ENCODE measurements at places on chromosomes 7 and 10.

- no peak for DNase-seq
Observed at GRCh38 chr7:127798769-127799372, 146.9 kb downstream of the SND1 start.

GRCh38 chr10:84683550-84683949, 355.2 kb downstream of the CCSER2 start:
- DNase-seq = no peak

DNA sequence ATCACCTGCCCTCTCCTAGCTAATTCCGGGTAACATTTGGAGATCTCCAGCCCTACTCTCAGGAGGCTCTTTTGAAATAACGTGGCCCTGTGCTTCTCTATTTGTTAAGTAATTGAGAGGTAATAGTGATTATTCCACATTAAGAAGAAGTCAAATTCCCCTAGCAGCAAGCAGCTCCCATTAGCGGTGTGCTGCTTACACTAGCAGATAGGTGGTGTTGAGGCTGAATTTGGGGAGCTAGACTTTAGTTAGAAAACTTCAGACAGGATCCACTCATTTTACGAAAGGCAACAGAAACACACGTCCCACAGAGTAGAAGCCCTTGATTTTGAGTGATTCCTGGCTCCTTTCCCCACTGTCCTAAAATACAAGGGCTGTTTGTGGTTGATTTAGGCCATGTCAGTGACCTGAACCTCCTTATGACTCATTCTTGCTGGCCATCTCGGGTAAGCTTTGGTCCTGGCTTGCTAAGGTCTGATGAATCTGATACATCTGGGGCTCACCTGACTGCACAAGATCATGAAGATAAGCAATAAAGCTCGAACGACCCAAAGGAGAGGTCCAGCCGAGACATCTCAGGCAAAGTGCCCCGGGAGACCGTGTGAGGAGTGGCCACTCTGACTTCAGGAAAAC, 77.2 kb downstream of the FAM204A start:
- DNase-seq = no peak

- DNase-seq = no peak
Observed at GRCh38 chr7:154651501-154651900, 351.4 kb downstream of the PAXIP1 start.

DNA sequence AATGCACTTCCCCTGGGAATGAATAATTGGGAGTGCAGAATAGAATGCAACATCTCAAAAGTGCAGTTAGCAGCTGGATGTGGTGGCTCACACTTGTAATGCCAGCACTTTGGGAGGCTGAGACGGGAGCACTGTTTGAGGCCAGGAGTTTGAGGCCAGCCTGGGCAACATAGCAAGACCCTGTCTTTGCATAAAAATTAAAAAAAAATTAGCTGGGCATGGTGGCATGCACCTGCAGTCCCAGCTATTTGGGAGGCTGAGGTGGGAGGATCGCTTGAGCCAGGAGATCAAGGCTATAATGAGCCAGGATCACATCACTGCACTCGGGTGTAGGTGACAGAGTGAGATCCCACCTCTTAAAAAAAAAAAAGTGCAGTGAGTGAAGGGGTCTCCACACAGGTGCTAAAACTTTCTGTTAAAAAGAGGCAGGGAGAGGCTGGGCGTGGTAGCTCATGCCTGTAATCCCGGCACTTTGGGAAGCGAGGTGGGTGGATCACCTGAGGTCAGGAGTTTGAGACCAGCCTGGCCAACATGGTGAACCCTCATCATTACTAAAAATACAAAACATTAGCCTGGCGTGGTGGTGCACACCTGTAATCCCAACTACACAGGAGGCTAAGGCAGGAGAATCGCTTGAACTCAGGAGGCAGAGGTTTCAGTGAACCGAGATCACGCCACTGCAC, 13.5 kb upstream of the ZMIZ1 start:
- DNase-seq = no peak

- DNase-seq = no peak
Observed at GRCh38 chr7:134919240-134919641, 67.1 kb upstream of the AGBL3 start.

- no peak for DNase-seq
Observed at GRCh38 chr7:123649964-123650363, 5.7 kb upstream of the LMOD2 start.

GRCh38 chr10:28840202-28840601, 162.9 kb downstream of the BAMBI start:
- no peak for DNase-seq

- peak; percentile 19 for DNase-seq
Observed at GRCh38 chr7:97971120-97971989, 18.6 kb downstream of the OCM2 start.

- DNase-seq = no peak
Observed at GRCh38 chr7:139382439-139382838, 22.7 kb downstream of the LUC7L2 start.

- DNase-seq = no peak
Observed at GRCh38 chr10:81306971-81307782, 567.8 kb upstream of the NRG3 start.

- DNase-seq = no peak
Observed at GRCh38 chr10:14569274-14570060, 205.2 kb downstream of the FAM107B start.

- DNase-seq = peak; percentile 97
Observed at GRCh38 chr10:75111365-75111906, at the start of gene SAMD8. SAMD8 (plus strand) TSS chr10:75111656; CDS start chr10:75150529, 38,873 bp downstream.

DNA sequence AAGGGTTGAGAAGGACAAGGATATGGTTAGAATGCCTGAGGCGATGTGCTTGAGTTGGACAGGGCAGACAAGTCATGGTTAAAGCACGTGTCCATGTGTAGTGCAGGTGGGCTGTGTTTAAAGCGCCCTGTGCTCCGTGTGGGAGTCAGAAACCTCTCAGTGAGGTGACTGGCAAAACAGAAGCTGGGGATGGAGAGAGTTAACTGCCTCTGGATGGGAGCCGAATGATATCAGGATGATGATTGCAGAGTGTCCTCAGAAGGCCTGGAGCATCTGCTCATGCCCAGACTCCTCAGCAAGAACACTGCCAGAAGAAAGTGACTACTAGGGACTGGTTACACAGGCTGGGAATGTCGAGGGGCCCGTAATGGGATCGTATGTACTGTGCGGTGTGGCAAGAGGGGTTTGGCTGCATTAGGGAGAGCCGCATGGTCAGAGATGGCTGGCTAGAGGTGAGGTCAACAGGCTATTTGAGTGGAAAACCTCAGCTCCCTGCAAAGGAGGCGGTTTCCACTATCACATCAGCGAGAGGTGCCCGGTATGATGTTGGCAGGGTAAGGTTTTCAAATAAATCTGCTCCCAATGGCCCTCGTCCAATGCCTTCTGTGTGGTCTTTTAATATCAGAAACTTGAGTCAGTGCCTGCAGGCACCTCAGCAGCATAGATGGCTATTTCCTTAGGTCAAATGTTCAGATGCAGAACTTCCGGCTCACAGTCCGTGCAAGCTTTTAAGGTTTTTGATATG, 26.1 kb upstream of the MRC1 start:
- no peak for DNase-seq

GRCh38 chr10:8513155-8514147, 459.0 kb downstream of the GATA3 start:
- DNase-seq = no peak

DNA sequence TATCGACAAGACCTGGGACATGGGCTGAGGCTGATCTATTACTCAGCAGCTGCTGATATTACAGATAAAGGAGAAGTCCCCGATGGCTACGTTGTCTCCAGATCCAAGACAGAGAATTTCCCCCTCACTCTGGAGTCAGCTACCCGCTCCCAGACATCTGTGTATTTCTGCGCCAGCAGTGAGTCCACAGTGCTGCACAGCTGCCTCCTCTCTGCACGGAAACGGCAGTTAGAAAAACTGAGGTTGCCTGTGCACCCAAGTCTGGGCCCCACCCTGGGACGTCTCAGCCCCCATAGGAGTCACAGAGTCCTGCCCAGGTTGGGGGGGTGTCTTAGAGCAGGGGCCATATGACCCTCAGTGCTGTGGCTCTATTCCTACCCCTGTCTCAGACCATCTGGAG, 167.4 kb upstream of the PRSS58 start:
- no peak for DNase-seq

GRCh38 chr10:27861781-27862180, 116.2 kb upstream of the MKX start:
- no peak for DNase-seq

GRCh38 chr7:130988443-130988842, 254.4 kb upstream of the KLF14 start:
- no peak for DNase-seq

- DNase-seq = no peak
Observed at GRCh38 chr7:127888411-127888810, 142.8 kb downstream of the LRRC4 start.

- DNase-seq = no peak
Observed at GRCh38 chr10:103280031-103280430, 3.1 kb downstream of the INA start.

GRCh38 chr7:4531236-4531635, 150.9 kb upstream of the FOXK1 start:
- no peak for DNase-seq

GRCh38 chr7:148865283-148865682, 18.8 kb downstream of the EZH2 start:
- no peak for DNase-seq

DNA sequence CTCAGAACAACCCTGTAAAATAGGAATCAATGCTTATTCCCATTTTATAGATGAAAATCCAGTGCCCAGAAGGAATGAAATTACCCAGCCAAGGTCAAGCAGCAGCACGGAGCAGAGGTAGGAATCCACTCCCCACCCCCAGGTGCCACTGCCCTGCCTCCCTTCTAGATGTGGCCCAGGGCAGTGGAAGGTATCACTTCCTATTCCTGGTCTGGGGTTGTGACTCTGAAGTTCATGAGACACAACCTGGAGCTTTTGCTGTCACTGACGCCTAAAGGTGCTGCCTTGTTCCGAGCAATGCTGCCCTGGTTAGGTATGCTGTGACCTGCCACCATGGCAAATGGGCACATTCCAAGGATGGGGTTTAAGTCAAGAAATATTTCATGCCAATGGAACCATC, 53.6 kb downstream of the PIK3AP1 start:
- peak; percentile 38 for DNase-seq

DNA sequence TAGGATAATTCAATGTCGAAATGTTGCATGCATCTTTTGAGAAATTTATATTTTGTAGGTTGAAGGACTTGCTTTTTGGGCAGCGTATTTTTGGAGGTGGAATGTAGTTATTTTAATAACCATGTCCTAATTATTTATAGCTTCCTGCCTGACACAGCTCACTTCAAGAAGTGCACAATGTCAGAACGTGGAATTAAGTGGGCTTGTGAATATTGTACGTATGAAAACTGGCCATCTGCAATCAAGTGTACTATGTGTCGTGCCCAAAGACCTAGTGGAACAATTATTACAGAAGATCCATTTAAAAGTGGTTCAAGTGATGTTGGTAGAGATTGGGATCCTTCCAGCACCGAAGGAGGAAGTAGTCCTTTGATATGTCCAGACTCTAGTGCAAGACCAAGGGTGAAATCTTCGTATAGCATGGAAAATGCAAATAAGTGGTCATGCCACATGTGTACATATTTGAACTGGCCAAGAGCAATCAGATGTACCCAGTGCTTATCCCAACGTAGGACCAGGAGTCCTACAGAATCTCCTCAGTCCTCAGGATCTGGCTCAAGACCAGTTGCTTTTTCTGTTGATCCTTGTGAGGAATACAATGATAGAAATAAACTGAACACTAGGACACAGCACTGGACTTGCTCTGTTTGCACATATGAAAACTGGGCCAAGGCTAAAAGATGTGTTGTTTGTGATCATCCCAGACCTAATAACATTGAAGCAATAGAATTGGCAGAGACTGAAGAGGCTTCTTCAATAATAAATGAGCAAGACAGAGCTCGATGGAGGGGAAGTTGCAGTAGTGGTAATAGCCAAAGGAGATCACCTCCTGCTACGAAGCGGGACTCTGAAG, 620 bp downstream of the ZRANB1 start:
- DNase-seq = no peak

- DNase-seq = peak; percentile 41
Observed at GRCh38 chr10:102644066-102644645, at the start of gene TRIM8. TRIM8 (plus strand) TSS chr10:102644479; CDS start chr10:102644618, 139 bp downstream.

DNA sequence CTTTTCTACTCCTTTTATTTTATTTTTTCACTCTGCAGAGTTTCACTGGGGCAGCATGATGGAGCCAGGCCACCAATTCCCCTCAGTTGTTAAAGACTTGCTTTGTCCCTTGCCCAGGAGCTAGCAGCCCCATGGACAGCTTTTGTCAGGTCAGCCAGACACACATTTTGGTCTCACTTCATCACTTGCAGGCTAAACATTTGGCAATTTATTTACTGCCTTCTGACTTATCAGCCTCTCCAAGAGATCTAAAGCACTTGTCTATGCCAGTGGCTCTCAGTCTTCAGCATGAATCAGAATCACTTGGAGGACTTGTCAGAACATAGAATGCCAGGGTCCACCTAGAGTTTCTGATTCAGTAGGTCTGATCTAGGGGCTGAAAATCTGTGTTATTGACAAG, 66.4 kb upstream of the GDF10 start:
- DNase-seq = no peak

DNA sequence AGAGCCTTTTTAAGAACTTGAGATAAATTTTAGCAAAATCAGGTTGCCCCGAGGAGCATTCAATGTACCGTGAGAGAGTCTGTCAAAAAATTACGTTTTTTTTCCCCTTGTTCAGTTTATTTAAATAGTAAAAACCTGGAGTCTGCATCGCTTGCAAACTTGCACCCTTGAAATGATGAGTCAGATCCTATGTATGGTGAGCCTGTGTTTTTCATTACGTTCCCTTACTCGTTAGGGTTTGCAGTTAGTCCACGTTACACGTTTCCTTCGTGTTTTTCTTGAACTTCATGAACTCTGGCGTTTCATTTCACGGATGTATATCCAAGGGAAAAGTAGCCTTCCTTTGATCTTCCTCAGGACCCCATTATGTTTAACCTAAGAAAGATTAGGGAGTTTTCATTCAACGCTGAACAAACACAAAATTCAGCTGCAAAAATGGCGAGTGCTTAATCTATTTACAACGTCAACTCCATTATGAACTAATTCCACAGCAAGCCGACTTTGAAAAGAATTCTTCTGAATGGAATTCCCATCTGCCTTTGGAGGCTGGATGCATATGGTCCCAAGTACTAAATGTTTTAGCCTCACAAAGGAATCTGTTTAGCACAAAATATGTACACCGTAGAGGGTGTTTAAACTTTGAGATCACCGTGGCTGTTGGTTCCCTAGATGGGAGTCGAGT, 182.4 kb downstream of the MYOF start:
- no peak for DNase-seq

GRCh38 chr10:113368666-113369364, 184.0 kb upstream of the HABP2 start:
- no peak for DNase-seq

DNA sequence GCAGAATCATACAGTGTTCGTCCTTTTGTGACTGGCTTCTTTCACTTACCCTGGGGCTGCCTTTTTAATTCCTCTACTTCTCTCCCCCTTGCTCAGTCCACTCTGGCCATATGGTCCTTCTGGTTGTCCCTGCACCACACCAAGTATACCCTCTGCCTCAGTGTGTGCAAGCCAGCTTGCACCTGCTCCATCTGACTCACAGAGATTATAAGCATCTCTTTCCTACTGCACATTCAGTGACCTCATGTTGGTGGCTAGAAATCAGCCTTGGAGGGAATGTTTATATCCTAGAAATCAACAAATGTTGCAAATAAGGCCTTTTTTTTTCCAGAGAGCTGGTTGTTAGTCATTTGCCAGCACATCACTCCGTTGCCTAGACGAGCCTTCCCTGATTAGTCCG, 67.5 kb upstream of the C10orf90 start:
- DNase-seq = no peak
